ENCODE measurements at places on chromosomes 3 and 15.

DNA sequence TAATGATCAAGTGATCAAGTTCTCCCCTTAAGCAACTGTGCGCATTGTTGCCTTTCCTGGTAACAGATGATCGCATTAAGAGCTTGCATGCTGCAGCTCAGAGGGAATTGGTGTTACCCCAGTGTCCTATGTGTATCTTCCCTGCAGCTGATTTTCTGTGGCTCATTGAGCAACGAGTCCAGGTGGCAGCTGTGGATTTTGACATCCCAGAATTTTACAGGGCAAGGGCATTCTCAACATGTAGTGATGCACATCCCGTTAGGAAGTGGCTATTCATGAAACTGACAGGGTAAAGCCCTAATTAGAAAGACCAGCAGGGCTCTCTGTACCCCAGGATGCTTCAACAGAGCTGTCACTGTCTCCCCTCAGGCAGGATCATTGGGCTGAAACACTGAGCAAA lies 232.8 kb downstream of the AGBL1 start:
- DNase-seq: no peak

GRCh38 chr15:49622561-49622960 lies 1.7 kb downstream of the DTWD1 start:
- no peak for DNase-seq

- DNase-seq: no peak
These were observed 23.4 kb upstream of the GATM start for GRCh38 chr15:45401665-45402161.

DNA sequence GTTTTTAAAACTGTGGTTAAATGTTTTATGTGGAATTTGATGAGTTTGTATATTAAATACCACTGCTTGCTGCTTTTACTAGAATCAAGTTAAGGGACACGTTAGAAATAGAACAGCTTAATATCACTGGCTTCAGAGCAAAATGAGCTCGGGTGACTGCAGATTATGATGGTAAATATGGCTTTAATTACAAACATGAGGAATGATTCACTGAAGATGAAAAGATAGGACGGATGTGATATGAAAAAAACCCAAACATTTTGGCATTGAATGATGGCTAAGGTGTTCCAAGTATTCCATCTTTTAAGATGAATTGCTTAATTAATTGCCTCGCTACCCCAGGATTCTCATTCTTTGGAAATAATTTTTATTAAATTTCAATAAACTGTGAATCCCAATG lies 33.7 kb downstream of the SLC24A1 start:
- DNase-seq: no peak

DNA sequence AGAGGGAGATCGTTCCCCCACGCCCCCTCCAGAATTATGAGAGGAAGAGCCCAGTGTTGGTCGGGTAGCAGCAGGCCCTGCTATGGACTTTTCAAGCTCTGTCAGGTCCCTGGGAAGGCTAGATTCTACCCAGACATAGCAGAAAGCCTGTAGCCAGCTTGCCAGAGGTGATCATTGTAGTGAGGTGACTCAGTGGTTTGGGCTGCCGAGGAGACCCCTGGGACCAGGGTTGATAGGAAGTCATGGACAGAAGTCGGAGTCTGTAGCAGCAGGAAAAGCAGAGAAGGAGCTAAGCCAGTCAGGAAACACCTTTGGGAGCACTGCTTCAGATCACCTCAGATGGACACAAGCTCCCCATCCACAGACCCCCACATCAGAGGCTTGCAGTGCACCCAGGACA lies 67.7 kb downstream of the CCNL1 start:
- DNase-seq: no peak

GRCh38 chr3:149462581-149463011 lies 11.9 kb upstream of the TM4SF4 start:
- DNase-seq: no peak

DNA sequence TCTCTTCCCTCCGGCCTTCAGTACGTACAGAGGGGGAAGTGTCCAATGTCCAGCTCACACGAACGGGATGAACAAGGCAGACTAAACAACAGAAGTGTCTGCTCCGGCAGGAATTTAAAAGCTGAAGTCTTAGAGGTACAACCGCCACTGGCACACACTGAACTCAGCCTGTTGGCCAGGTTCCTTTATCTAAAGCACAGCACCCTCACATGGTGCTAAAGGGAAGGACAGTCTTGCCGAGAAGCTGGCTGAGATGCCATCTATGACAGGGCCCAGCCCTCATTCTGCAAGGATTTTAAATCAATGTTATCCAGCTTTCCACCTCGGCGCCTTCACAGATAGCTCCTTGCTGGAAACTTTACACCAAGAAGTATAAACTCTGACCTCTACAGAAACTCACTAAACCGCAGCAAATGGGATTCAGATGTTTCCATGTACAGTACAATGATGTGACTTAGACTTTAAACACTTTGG lies 2.8 kb downstream of the ADAMTS17 start:
- peak; percentile 65 for DNase-seq

DNA sequence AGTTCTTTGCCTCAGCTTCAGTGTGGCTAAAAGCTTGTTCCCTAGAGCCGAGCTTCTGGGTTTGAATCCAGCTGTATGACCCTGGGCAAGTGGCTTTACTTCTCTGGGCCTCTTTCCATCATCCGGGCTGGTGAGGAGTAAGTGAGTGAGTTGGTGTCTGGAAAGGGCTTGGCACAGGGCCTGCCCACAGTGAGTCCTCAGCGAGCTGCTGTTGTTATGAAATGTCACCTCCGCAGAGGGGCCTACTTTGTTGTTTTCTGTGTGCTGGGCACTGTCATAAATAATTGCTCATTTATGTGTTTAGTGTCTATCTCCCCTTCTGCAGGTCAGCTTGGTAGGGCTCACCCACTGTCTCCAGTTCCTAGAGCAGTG lies 31.7 kb downstream of the SLC6A6 start:
- DNase-seq: no peak

GRCh38 chr15:88655103-88655553 lies 16.3 kb downstream of the ISG20 start:
- DNase-seq: no peak

DNA sequence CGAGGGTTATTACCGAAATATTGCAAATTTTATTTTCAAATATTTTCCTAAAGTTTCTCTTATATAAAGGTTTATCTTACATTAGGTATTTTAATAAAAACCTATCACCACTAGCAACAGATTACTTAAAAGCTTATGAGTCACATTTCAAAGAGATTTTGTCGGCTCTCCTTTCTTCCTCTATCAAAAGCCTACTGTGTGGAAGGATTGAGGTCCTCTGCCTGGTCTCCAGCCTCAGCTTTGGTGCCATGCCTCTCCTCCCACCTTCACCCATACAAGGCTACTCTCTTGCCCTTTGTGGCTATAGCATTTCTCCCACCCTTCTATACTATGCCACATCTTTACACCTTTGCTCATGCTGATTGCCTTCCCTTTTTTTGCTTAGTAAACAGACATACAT lies 199.3 kb downstream of the TNIK start:
- no peak for DNase-seq

GRCh38 chr3:66224220-66224619 lies 3.4 kb downstream of the SLC25A26 start:
- no peak for DNase-seq

- DNase-seq: no peak
These were observed 64.0 kb upstream of the CDAN1 start for GRCh38 chr15:42800731-42801474.

GRCh38 chr3:141401573-141402475 lies 33.5 kb downstream of the ZBTB38 start:
- DNase-seq: peak; percentile 67

DNA sequence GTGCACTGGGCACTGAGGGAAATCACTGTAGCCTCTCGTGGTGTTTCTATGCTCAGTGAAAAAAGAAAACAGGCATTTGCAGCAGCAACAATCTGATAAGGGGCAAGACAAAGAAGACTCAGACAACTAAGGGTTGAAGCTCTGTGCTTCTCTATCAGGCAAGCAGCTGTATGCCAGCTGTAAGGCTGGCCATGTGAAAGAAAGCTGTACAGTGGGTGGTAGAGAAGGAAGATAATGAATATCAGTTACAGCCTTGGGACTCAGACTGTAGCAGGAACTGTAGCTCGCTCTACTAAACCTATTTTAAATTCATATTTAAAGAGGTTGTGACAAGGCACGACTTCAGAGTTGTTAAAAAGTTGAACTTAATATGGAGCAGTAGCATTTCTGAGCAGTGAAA lies 76.3 kb downstream of the VGLL3 start:
- DNase-seq: no peak

- no peak for DNase-seq
These were observed 3.7 kb upstream of the NCKIPSD start for GRCh38 chr3:48689384-48689783.

DNA sequence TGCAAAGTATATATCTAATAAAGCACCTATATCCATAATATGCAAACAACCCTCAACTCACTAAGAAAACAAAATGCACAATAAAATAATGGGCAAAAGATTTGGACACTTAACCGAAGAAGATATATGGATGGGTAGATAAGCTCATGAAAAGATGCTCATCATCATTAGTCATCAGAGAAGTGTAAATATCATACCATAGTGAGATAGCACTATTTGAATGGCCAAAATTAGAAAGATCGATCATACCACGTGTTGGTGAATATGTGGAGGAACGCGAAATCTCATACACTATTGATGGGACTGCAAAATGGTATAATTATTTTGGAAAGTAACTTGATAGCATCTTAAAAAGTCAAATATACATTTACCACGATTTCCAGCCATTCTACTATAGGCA lies 40.5 kb downstream of the PLS1 start:
- DNase-seq: no peak

GRCh38 chr15:62972814-62973213 lies 69.7 kb upstream of the TPM1 start:
- DNase-seq: no peak

DNA sequence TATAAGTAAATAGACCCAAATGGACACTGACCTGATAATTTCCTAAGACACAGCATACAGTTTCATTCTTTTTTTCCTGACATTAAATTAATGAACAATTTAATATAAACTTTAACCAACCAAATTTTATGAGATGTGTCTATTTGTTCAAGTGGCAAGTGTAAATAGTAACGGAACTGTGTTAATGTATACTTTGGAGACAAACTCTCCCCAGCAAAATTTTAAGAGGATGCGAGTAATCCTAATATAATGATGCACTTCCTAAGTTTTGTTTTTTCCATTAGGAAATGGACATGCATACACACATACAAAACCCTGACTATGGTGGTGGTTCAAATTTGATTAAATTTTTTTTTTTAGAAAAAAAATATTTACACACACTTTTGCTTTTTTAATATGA lies 38.5 kb upstream of the MYH15 start:
- DNase-seq: no peak

DNA sequence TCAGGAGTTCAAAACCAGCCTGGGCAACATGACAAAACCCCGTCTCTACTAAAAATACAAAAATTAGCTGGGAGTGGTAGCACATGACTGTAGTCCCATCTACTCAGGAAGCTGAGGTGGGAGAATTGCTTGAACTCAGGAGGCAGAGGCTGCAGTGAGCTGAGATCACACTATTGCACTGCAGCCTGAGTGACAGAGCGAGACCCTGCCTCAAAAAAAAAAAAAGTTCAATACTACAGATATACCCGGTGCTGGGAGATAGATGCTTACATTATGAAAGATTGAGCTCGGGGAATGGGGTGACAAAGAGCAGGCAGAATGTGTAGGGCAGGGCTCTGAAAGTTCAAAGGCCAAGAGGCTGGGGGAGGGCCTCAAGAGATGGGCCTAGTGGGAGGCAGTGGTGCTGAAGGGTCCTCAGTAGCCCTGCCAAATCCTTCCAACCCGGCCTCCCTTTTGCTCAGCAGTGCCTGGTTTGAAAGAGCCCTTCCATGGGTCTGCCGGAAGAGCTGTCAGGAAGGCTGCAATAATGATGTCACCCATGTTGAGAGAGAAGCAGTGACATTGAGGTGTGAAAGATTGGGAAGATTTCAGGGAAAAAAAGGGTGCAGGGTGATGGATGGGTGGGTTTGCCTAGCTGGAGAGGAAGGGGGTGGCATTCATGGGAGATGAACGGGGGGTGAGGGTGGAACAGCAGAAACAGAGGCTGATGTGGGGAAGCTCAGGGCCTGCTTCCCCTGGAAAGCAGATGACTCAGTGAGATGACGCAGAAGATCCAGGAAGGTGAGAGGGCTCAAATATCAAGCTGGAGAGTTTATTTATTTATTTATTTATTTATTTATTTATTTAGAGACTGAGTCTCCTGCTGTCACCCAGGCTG lies 20.0 kb upstream of the IREB2 start:
- no peak for DNase-seq

DNA sequence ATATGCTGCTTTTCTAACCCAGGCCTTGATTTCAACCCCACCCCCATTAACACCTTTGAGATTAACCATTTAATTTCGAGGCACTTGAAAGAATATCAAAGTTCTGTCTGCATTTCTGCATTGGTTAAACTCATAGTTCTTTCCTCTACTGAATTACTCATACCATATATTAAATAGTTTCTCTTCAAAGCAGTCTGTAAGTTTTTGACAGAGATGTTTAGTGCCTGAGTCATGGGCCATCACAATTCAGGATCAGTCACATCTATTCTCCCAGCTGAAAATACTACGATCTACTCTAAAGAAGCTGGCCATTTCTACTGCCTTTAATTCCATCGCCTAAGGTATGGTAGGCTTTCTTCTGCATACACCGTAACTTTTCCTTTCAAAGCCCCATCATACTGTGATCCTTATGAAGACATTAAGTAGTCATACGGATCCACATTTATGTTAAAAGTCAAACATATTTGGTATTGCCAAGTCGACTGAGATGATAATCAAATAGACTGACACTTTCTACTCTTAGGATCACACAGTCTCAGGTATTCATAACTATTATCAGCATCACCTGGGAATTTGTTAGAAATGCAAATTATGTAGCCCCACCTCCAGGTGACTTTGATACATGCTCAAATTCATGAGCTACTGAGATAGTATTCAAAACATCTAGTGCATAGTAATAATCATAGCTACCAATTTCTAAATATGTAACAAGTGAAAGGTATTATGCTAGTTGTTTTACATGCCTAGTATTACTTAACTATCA lies 489.4 kb upstream of the IL12A start:
- no peak for DNase-seq

DNA sequence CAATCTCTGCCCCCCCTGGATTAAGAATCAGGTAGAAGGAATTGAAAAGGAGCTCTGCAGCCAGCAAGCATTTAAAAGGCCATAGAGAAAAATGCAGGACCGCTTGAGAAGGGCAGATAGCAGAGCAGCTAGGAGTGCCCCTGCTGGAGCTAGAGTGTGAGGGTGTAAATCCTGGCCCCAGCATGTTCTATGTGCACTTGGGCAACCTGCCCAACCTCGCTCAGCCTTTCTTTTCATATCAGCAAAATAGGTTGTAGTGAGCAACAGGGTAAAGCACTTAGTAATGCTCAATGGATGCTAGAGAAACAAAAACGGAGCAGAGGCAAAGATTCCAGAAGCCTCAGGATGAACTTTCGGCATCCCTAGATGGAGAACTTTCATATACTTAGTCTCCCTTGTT lies 25.0 kb upstream of the THBS1 start:
- no peak for DNase-seq

DNA sequence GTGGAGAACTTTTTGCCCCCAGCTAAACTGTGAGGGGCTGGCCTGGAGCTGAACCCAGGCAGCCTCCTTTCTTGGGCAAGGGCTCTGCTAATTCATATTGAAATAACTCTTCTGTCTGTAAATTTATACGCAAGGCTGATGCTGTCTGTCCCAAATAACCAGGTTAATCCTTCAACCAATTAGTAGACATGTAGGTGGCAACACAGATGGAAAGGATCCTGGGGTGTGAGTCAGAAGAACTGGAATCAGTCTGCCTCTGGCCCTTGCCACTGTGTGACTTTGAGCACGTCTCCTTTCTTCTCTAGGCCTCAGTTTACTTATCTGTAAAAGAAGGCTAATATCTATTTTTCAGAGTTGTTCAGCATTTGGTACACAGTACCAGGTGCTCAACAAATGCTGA lies 48.3 kb upstream of the IREB2 start:
- no peak for DNase-seq
